Hematopoietic multipotent progenitor cell treated with erythropoietin and hydrocortisone succinate and interleukin-3 and kit ligand, for 4 days (in vitro differentiated cells): ENCODE measurements at places on chromosomes 4 and X.

DNA sequence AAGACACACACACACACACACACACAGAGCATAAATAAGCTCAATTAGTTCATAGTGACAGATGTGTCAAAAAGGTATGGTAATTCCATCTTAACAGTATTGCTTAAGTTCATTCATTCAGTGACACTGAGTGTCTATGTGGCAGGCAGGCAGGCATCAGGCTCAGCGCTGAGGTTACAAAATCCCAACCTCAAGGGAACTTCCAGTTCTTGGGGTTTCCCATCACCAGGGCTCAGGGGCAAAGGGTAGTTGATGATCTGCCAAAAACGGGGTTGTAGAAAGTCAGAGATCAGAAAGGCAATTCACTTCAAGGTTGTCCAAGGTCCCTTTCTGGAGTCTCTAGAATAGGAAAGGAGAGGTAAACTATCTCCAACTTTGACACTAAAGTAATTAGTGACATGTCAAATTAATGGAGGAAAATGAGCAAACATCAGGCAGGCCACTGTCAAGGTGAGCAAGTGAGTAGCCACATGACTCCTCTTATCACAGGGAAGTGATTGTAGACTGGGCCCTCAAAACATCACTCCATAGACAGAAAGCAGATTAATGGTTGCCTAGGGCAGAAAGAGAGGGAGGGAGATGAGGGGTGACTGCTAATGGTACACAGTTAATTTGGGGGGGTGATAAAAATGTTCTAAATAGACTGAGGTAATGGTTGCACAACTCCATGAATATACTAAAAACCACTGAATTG is 41.8 kb downstream of the GPC4 start:
- no peak for DNase-seq

GRCh38 chr4:43458293-43458692 is 565.8 kb downstream of the GRXCR1 start:
- DNase-seq: no peak

GRCh38 chr4:181659876-181660275 is 583.3 kb upstream of the TENM3 start:
- DNase-seq: no peak

GRCh38 chrX:137234651-137235402 is 201.0 kb upstream of the GPR101 start:
- DNase-seq: peak; percentile 13

DNA sequence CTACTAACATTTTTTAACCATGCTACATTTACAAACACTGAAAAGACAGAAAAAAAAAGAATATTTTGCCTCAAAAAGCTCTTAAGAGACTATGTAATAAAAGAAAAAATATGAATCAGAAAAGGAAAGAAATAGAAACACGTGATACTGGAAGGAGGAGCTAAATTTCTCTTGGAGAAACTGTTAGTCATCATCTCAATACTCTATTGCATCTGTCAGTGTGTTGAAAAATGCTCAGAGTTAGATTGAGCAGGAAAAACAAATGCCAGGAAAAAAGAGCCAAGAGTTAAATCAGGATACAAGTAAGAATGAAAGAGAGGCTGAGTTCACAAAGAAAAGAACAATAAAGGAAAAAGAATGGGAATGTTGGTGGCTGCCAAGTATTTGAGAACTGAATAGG is 2.6 kb downstream of the RAB28 start:
- DNase-seq: no peak

- no peak for DNase-seq
Measured at GRCh38 chr4:149166876-149167275, 648.8 kb downstream of the IQCM start.

DNA sequence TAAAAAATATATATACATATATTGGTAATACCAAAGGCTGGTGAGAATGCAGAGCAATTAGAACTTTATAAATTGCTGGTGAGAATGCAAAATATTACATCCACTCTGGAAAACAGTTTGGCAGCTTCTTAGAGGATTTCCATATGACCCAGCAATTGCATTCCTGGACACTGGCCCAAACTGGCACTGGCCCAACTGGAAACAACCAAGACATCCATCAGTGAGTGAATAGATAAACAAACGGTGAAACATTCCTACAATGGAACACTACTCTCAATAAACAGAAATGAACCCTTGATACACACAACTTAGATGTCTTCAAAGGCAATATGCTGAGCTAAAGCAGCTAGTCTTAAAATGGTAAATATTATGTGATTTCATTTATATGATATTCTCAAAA is 524.2 kb downstream of the IQCM start:
- no peak for DNase-seq

- DNase-seq: no peak
Measured at GRCh38 chrX:112643721-112644120, 36.0 kb downstream of the LHFPL1 start.

DNA sequence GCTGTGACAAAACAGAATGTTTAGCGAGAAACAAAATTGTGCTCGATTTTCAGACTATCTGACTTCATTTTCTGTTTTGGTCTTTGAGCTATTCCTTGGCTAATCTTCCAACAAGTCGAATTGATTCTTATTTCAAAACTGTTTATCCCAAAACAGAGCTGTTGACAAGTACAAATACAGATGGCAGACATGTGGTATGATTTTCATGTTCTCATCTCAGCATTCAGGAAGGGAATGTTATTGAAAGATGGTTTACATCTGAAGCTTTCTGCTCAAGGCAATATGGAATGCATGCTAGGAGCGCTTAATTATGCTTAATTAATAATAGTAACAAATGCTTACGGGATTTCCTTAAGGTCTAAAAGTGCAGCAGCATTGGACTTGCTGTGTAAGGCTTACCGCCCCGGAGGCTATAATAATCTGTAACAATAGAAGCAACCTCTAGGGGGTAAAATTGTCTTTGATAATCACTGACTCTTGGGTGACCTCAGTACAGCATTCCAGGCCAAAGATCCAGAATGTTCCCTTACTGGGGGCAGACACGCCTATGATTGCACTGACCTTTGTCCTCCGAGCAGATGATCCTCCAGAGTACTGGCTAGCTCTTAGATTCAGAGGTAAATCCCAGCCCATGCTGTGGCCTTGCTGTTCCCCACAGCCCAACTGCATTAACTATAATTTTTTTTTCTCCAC is 16.4 kb downstream of the LSM6 start:
- no peak for DNase-seq

DNA sequence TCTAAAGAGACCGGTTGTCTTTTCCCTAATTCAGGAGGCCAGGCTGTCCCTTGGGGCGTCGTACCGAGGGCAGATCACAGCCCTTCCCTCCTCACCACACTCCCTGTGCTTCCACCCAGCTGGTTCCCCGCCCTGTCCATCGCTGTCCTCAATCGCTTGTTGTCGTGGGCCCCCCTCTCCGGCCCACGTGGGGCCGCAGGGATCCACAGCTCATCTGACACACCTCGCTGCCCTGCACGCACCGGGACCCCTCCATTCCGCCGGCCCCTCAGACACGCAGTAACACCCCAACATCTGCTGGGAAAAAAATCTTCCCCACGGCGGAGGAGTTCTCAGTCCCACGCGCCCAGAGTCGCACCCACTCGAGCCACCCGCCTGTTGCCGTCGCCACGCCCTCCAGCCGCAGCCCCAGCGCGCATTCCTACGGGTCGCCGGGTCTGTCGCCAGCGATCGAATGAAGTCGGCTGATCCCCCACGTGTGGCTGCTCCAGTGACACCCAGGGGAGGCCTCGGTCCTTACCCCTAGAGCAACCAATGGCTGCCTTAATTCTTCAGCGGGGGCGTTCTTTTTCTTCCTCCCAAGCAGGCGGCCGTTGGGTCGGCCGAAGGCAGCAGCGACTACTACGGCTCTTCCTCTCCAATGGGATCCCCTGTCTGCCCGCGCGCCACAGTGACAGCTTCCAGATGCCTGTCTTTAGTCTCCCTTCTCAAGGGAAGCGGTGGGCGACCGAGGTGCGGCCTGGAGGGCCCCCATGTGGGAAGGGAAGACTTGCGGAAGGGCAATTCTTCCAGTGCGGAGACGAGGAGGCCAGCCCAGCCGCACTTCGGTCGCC is 893 bp upstream of the SEPTIN11 start:
- DNase-seq: peak; percentile 94

DNA sequence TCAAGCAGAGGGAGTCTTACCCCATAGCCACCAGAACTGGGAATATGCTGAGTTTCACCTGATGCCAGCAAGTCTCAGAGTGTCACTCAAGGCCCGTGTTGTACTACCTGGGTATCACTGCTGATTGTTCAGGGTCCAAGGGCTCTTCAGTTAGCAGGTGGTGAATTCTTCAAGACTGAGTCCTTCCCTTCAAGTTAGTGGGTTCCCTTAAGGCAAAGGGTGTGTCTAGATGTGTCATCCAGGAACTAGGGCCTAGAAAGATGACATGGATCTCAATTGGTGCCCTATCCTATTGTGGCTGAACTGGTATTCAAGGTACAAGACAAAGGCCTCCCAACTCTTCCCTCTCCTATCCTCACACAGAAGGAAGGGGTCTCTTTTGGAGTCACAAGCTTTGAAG is 159.9 kb upstream of the DIPK2B start:
- no peak for DNase-seq

GRCh38 chr4:74969507-74970474 is 36.9 kb downstream of the PARM1 start:
- DNase-seq: no peak

GRCh38 chr4:151575646-151576045 is 166.7 kb downstream of the FHIP1A start:
- no peak for DNase-seq

- DNase-seq: no peak
Measured at GRCh38 chrX:1767026-1767425, 152.2 kb downstream of the ASMT start.

- peak; percentile 15 for DNase-seq
Measured at GRCh38 chr4:106303548-106304281, 12.3 kb downstream of the TBCK start.

DNA sequence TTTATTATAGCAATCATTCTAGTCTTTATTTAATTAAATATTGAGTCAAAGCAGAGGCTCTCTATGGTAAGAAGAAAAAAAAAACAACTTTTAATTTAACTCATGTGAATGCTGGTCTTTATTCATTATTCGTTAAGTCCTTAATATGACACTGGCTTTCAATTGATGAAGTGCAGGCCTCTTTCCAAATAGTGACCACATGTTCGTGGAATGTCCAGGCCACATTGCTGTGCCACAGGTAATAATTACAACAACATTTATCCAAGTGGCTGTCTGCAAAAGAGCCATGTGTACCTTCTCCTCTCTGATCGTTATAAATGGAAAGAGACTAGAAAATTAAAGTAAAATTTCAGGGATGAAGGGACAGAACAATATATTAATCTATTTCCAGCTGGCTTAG is 220.1 kb upstream of the PABPC4L start:
- DNase-seq: no peak

DNA sequence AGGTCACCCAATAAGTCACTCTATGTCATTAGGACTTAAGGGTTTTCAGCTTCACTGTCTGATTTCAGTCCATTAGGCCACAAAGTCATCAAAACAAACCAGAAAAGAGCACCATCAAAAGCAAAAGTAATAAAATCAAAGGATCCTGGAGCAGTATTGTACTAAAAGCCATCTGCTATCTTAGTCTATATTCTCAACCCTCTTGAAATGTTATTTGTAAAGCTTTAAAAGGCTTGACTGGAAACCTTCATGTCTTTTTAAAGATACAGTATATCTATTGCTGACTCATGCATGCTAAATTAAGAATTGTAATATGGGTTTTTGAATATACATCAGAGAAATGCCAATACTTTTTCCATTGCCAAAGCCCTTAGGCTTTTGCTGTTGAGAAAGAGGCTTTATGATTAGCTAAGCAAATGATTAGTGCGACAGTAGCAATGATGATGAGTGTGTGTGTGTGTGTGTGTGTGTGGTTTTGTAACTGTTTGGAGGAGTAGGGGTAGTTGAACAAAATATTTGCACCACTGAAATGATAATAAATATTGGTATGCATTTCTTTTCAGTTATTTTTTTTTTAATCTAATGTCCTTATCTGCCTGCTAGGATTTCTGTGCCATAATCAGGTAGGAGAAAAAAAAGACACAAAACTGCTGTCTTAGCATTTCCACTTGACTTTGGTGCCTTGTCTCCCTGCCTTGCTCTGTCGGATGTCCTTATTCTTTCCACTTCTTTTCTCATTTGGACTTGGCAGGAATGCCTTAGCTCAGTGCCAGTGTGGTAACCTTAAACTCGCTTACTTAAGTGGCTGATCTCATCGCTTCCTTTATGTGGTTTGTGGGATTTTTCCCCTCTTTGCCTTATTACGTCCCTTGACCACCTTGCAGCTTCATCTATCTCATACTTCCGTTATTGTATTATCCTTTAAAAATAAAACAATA is 119.7 kb downstream of the PCDH7 start:
- DNase-seq: peak; percentile 25

- no peak for DNase-seq
Measured at GRCh38 chr4:1568855-1569460, 115.2 kb downstream of the FAM53A start.

- no peak for DNase-seq
Measured at GRCh38 chrX:2708021-2708420, 16.9 kb downstream of the CD99 start.

DNA sequence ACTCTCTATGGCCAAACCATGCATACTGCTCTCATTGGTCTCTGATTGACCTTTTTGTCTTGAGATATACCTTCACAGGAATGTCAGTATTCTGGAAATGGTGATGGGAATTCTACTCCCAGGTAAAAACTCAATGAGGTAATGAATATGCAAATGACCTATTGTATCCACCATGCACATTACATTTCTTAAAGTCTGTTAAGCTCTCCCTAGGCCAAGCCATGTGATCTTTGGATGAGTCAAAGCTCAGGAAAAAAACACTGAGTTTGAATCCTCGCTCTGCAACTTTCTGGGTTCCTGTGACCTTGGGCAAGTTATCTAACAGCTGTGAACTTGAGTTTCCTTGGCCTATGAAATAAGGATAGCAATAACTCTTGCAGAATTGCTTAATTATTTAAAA is 175.4 kb downstream of the PPP1R2C start:
- no peak for DNase-seq
